ENCODE measurements at places on chromosomes 5 and 9.
A peak's percentile ranks its signal among the peaks of the same experiment; 100 is the strongest.

- DNase-seq = no peak
Observed at GRCh38 chr5:163622799-163623198, 117.4 kb downstream of the MAT2B start.

GRCh38 chr5:172740428-172741205, 30.4 kb downstream of the DUSP1 start:
- DNase-seq = peak; percentile 9

DNA sequence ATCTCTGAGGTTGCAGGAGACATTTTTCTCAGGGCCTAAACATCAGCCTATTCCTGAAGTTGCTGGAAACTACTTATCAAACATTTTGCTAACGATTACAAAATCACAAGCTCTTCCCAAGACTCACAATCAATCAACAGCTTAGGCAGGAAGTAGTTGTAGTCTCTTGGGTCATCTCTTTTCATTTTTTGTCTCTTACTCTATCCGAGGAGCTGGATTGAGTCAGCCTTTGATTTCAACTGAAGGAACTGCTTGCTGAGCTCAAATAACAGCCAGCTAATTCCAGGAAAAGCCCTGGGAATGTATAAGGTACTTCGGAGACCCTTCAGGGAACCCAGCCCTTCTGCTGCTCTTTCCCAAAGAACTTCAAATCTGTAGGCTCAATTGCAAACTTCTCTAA, 398.9 kb downstream of the PLK2 start:
- DNase-seq = no peak

GRCh38 chr9:2036844-2037243, 21.7 kb downstream of the SMARCA2 start:
- DNase-seq = no peak

DNA sequence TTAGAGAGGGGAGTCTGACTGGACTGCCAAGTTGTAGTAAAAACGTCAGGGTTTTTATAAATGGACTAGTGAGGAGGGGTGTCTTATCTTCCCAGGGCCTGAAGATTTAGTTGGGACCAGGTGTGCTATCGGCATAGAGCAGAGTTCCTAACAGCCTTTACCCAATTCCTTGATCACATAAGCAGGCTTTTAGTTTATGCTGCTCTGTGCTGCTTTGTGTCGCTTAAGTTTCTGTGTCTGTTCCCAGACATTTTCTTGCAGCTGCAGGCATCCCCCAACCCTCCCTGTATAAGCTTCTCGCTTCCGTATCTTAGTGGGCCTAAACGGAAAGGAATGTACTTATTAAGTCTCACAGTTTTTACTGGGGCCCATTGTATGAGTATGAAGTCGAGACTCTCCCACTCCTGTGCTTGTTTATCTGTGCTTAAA, 2.6 kb upstream of the SMC5 start:
- DNase-seq = no peak

DNA sequence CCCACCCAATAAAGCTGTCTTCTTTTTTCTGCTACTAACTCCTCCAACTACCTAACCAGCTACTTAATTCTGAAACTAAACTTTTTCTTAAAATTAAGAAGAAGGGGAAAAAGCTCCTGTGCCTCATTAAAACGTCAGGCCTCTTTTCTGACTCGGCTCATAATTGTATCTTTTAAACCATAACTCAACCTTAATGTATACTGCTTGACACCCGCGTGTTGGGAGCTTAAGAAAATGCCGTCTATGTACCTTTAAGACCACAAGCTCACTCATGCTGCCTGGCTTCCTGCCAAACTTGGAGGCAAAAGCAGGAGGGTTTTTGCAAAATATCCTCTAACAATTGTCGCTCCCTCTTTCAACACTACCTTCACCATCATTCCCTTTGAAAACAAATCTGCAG, 5.0 kb downstream of the EBF1 start:
- DNase-seq = peak; percentile 86

DNA sequence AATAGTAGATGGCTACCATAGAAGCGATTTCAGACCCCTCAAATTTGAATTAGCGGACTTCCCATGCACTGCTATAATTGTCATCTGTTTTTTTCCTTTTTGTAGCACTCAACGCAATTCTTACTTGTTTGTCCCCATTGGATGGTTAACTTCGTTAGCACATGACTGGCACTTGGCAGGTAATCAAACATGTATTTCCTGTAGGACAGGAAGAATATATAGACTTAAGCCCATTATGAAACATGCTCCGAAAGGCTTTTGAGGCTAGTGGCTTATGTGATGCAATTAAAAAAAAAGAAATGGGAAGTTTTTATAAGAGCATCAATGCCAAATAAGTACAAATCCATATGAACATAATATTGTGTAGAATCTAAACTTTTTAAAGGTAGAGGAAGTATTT, 301.2 kb downstream of the PSAT1 start:
- DNase-seq = no peak

DNA sequence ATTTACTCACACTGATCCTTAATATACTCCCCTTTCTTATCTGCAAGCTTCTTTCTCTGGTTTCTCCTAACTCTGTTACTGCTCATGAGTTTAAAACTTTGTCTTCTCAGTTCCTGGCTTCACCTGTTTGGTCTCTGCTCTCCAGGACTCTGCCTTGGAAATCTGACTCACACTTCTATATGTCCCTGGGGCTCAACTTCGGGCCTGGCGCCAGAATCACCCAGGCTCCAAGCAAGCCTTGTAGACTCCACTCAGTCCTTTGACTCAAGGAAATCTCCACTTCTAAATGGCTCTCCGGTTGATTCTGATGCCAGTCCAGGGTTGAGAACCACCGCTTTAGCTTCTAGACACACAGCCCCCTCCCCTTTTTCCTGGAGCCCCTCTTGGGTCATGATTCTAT, 57.8 kb downstream of the TMC1 start:
- no peak for DNase-seq

- no peak for DNase-seq
Observed at GRCh38 chr9:132411091-132411508, 1.1 kb downstream of the CFAP77 start.
